ENCODE measurements at places on chromosomes 1 and 21. TPM values are rescaled to one million over a fixed set of nuclear protein-coding genes. Genes with fewer than 3 reads are reported as not detected.
A peak's percentile ranks its signal among the peaks of the same experiment; 100 is the strongest.

DNA sequence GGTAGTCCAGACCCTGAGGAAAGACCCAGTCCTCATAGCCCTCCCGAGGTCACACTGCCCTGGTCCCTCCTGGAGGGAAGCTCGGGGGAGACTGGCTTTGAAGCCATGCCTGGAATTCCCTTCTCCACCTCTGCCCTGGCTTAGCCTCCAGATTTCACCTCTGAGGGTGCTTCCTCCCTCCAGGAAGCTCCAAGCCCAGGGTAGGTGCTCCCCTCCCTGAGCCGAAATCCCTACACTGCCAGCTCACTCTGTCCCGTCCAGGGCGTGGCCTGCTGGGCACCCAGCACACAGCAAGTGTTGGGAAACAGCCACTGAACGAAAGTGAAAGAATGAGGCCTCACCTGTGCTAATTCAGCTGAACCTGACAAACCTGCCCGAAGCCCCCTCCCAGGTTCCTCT lies 6.0 kb upstream of the TNFRSF25 start:
- DNase-seq, result no peak

- DNase-seq, result no peak
Measured at GRCh38 chr1:186093437-186093836, 281.6 kb downstream of the TPR start.

The PCSK9 gene
- 0.26 TPM for total RNA-seq

DNA sequence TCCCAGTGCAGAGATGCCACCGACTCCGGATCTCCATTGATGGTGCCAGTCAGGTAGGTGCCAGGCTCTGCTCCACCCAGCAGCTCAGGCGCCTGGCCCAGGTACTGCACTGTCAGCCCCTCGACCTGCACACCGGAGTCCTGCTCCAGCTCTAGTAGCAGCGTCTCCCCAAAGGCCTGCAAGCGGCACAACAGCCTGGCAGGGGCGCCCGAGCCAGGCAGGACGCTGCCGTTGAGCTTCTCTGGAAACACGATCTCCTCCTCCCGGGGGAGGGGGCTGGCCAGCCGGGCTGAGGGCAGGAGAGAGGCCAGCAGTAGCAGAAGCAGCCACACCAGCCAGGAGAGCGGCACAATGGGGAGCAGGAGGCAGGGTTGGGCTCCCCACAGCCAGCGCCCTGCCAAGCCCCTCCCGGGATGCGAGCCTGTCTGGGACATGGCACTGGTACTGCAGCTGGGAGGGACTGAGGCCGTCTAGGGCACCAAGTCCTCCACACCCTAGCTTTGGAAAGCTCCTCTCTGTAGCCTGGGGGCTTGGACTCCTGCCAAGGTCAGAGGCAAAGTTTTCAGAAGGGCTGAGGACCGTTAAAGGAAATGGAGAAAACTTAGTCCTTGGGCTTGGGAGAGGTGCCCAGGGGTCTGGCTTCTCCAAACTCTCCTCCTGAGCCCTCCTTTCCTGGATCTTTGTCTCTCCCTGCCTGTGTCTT lies 509 bp downstream of the ADAMTS4 start:
- DNase-seq, result peak; percentile 37

- DNase-seq, result peak; percentile 70
Measured at GRCh38 chr1:114224196-114224907, 70.7 kb upstream of the SYT6 start.

- peak; percentile 73 for DNase-seq
Measured at GRCh38 chr1:178192686-178193085, 98.8 kb downstream of the RASAL2 start.

GRCh38 chr1:27380224-27380623 lies 2.9 kb downstream of the CD164L2 start:
- DNase-seq, result no peak

The OR2L5 gene
- total RNA-seq, result not detected

DNA sequence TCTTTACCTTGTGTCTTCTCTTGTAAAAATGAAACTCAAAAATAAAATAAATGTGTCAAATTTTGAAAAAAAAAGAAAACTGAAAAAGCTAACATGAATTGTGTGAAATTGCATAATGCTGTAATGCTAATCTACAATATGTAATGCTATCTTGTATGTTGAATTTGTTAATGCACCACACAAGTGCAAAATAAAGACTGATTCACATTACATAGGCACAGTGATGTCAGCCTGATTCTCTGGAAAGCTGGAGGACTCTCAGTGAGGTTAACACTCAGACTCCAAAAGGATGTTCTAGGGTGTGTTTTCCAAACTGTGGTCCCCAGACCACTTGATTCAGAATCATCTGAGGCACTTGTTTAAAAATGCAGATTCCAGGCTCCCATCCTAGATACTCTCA lies 25.6 kb downstream of the SYT11 start:
- DNase-seq, result no peak

DNA sequence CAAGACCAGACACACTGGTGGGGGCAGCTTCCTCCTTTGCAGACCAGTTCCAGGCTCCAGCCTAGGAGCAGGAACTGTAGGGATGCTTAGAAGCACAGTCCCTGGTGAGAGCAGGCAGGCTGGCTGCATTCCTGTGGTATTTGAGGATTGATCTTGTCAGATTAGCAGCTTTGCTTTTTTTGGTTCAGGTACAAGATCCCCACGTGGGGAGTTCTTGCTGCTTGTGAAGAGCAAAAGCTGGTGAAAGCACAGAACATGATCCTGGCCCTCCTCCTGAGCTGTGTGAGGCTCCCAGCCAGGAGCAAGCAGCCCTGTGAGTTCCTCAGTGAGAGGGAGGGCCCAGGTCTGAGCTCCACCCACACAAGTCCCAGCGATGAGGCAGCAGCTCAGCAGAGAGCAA lies 75.3 kb upstream of the ARTN start:
- DNase-seq, result no peak

DNA sequence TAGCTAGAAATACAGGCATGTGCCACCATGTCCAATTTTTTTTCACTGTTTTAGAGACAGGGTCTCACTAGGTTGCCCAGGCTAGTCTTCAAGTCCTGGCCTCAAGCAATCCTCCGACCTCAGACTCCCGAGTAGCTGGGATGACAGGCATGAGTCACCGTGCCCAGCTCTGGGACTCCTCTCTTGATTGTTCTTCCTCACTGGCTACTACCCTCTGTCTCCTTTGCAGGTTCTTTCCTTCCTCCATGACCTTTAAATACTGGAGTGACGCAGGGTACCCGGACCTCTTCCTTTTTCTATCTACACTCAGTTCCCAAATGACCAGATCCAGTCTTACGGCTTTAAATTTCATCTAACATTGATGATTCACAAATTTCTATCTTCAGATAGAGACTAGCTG lies 34.9 kb downstream of the ASH1L start:
- DNase-seq, result no peak

GRCh38 chr1:33302325-33302724 lies 18.6 kb downstream of the A3GALT2 start:
- DNase-seq, result no peak

The DCDC2B gene
- not detected for total RNA-seq

The SLC6A17 gene
- 6.9 TPM for total RNA-seq

DNA sequence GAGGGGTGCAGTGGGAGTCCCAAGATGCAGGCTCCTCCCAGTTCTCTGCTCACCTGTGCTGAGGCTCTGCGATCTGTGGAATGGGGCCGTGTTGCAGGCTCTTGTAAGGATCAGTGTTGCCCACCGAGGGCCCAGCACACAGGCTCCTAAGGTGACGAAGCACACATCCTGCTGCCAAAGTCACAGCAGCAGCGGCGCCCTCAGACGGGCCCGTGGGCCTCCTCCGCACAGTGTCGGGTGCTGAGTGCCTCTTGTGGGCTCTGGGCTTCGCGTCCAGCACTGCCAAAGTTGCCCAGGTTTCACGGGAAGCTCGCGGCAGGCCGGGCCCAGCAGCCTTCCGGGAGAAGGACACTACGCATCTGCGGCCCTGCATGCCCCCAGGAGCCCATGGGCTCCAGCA lies 72.1 kb upstream of the ABCG1 start:
- DNase-seq, result no peak
